ENCODE measurements at places on chromosomes 4 and X.

DNA sequence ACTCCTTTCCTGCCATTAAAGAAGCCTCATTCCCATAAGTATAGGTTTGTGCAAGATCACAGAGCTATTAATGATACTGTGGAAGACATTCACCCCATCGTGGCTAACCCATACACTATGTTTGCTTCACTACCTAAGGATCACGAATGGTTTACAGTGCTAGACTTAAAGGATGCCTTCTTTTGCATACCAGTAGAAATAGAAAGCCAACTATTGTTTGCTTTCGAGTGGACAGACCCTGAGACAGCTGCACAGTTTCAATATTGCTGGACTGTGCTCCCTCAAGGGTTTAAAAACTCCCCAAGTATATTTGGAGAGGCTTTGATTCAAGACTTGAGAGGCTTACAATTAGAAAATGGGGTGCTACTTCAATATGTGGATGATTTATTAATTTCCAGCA lies 16.0 kb upstream of the PAPSS1 start:
- DNase-seq = no peak

DNA sequence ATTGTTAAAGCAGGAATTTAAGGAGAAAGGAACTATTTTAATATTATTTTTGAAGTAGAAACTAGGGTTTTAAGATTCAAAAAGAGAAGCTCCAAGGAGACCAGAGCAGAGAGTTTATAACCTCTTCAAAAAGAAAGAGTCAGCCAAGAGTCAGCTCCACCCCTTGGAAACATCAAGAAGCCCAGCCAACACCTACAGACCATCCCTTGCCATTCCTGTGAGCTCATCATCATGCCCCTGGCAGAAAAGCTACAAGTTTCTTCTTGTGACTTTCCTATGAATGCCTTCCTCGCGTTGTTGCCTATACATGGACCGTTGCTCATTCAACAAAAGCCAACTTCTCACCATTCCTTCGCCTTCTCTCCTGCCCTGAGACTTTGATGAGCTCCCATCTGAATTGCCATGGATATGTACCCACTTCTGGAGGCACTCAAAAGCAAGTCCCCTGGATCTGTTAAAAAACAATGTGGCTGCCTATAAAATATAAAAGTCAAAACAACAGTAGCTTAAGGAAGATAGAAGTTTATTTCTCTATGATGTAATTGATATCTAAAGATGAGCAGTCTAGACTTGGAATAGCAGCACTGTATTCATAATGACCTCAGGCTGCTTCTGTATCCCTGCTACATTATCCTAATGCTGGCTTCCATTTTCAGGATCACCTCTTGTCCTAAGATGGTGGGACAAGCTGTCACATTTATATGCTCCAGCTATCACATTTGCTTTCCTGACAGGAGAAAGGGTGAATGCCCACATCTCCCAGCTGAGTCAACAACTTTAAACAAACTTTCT lies 20.3 kb downstream of the PLRG1 start:
- DNase-seq = no peak

DNA sequence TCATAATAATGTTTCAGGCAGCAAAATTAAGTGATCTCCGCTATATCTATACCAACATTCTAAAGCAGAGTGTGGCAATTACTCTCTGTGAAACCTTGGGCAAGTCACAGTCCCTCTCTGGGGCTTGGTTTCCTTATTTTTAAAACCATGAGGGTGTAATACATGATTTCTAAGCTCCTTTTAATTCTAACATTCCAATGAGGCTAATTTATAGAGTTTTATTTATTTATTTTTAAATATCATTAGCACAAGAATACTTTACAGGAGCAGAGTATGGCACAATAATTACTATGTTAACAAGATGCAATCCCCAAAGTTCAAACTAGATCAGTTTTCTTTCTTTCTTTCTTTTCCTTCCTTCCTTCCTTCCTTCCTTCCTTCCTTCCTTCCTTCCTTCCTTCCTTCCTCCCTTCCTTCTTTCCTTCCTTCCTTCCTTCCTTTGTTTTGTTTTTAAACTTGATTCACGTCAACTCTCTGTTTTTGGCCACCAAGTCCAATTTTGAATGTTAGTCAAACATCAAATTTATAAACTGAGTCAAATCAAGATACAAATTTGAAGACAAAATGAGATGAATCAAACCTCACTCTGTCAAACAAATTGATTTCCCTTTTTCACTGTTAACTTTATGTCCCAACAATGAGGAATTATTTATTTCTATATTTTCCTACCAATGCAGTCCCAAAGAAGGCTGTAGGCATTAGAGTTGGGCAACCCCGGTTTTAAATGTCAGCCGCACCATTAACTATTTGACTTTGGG lies 50.2 kb upstream of the GPR174 start:
- DNase-seq = no peak

GRCh38 chr4:189050643-189051042 lies 890.0 kb upstream of the FRG1 start:
- DNase-seq = no peak
